ENCODE measurements at places on chromosomes 3 and 15.

- no peak for DNase-seq
These were observed 139.4 kb downstream of the RPLP1 start for GRCh38 chr15:69591905-69592508.

DNA sequence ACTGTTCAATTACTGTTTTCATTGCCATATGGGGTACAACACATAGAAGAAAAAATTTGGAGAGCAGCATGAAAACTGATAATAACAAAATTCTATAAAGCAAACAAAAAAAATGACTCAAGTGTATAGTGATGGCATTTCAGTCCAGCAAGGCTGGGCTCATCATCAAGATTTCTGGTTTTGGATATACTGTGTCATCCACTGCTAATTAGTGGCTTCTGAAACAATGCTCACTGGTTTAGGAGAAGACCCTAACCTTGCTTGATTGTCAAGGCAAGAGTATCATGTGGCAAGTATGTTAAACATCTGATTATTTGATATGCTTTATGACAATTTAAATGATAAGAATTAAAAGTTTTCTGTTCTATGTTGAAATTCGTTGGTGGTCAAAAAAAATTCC is 96.9 kb downstream of the RFX7 start:
- DNase-seq, result no peak

GRCh38 chr3:22208844-22209243 is 457.8 kb upstream of the ZNF385D start:
- DNase-seq, result no peak

GRCh38 chr15:81288616-81289015 is 35.3 kb downstream of the STARD5 start:
- no peak for DNase-seq

- no peak for DNase-seq
These were observed 7.4 kb downstream of the NDUFAF1 start for GRCh38 chr15:41394924-41395323.

- DNase-seq, result no peak
These were observed 134.8 kb upstream of the RGMA start for GRCh38 chr15:93223803-93224202.

DNA sequence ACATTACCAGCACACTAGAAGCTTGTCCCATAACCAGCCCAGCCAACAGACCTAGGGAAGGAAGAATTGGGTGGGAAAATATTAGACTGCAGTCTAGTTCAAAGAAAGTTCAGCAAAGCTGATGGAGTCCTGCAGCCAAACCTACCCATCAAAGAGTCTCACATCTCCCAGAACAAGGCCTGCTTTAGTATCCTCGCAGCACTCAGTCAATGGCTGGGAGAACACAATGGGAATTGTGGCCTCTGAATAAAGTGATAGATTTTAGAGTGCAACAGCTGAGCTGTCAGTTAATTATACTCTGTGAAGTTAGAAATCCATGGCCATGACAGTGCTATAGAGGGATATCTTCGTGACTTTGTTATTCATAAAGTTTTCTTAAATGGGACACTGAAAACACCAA is 207.2 kb upstream of the NAALADL2 start:
- DNase-seq, result no peak

- no peak for DNase-seq
These were observed 47.9 kb downstream of the QTRT2 start for GRCh38 chr3:114104414-114104813.

DNA sequence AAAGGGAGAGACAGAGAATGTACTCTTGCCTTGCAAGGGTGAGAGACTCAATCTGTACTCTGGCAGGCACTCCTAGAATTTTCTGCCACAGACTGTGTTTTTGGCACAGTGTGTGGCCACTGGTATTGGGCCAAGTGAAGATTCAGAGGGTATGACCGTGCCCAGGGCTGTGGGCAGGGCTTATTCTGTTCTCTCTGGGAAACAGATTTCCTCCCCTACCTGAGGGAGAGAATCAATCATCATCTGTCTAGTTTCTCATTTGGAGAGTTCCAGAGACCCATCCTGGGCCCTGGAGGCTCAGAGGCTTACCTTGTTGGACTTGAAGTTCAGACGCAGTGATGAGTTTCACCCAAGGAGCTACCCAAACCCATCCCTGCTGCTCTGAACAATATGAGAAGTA is 28.2 kb downstream of the CSTA start:
- no peak for DNase-seq

GRCh38 chr3:169278092-169278491 is 385.4 kb downstream of the MECOM start:
- DNase-seq, result no peak

- DNase-seq, result peak; percentile 94
These were observed 6.4 kb upstream of the C15orf39 start for GRCh38 chr15:75195122-75195765.

DNA sequence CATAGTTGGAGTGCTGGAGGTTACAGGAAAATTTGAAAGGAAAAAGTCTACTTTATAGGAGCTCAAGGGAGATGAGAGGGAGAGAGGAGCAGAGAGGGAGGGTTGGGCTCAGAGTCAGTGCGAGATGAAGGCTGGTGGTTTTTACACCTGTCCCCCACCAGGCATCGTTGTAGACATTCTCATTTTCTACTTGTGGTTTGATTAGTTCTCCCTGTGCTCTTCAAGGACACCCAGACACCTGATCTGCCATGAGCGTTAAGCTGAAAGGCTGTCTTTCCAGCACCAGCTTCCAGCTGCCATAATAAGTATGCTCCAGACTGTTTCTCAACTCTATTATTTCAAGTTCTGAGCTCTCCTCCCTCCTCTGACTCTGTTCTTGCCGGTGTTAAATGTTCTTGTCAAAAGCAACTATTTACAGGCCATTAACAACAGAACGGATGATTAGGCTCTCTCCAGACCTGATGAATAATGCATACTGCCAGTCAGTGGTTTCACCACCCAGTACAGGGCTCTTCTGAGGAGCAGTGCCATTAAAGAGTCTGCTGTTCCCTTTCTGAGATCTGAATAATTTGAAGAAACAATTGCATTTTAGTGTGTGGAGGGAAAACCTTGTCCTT is 514.6 kb upstream of the MCTP2 start:
- no peak for DNase-seq

DNA sequence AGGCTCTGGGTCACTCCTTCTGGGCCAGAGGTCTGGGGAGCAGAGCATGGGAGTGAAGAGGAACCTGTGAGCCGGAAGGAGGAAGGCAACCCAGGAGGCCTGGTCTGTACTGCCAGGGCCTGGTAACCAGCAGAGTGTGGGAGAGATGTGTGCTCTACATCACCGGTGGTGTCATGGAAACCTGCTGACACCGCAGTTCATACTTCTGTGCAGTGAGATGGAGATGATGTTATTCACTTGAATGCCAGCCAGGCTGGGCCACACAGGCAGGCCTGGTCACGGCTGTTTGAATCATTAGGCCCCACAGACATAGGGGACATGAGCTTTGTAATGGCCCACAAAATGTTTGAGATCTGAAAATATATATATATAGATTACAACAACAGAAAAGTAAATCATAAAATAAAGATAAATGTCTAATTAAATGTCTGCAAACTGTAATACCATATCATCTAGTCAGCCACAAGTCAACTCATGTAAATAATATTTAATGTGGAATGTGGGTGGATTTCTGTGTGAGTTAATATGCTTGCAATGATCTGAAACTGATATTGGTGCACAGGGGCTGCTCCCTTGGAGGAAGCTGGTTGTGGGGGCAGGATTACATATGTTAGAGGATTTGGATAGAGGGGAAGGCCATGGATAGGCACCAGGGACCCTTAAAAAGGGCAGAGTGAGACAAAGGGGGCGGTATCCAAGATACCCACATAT is 108.5 kb upstream of the PFN2 start:
- DNase-seq, result no peak

DNA sequence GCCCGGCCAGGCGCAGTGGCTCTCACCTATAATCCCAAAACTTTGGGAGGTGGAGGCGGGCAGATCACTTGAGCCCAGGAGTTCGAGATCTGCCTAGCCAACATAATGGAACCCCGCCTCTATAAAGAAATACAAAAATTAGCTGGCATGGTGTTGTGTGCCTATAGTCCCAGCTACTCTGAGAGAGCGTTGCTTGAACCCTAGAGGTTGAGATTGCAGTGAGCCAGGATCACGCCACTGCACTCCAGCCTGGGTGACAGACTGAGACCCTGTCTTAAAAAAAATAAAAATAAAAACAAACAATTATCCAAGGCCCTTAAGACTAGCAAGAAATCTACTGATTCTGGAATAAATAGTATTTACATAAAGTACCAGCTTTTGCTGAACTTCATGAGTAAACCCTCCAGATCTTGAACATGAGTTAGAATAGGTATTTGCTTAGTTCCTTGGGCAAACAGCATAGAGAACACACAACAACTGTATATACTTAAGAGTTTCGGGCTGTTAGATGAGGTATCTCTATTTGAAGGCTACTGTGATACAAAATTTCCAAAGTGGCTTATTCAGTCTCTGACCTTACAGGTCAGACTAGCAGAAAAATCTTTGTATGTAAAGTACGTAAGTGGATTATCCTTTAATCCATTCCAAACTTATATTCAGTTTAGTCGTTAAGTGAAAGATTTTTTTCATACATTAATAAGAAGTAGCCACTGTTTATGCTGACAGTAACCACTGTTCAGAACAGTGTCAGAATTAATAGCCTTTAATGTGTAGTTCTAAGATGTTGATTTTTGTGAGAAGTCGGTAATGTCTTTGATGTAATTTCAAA is 171.1 kb upstream of the CGNL1 start:
- DNase-seq, result no peak

GRCh38 chr3:71361334-71361890 is 222.1 kb downstream of the FOXP1 start:
- DNase-seq, result no peak

DNA sequence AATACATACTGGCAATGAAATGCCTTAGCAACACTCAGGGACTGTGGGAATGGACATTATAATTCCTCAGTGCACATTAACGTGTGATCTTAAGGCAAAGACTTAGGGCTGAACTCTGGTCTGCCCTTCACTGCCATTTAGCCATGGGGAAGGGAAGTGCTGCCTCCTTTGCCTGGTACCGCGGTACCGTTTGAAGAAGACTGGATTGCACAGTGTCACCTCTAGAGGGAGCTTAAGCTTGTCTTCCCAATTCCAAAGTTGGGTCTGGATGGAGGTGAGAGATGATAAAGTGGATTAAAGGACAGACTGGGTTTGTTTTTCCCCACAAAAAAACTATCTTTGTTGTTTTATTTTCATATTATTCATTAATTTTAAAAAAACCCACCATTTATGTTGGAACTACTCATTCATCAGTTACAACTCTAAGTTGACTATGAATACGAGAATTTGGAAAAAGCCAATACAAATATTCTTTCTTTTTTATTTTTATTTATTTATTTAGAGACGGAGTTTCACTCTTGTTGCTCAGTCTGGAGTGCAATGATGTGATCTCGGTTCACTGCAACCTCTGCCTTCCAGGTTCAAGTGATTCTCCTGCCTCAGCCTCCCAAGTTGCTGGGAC is 60.0 kb upstream of the SYN2 start:
- DNase-seq, result no peak

GRCh38 chr3:16455001-16455400 is 58.5 kb downstream of the RFTN1 start:
- no peak for DNase-seq

DNA sequence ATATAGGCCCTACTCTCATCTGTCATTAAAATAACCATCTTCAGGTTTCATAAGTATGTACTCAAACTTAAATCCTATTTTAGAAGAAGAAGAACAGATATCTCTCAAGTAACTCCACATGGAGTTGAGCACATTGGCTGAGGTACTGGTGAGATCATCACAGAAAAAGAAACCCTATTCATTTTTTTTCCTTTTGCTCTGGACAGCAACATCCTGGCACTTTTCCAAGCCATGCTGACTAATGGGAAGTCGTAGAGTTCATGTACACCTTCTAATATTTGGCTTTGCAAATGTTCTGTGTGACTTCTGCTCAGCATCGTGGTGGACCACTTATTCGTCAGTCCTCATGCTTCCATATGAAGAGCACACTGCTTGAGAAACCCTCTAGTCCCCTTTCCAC is 336.0 kb upstream of the KCNH8 start:
- no peak for DNase-seq

DNA sequence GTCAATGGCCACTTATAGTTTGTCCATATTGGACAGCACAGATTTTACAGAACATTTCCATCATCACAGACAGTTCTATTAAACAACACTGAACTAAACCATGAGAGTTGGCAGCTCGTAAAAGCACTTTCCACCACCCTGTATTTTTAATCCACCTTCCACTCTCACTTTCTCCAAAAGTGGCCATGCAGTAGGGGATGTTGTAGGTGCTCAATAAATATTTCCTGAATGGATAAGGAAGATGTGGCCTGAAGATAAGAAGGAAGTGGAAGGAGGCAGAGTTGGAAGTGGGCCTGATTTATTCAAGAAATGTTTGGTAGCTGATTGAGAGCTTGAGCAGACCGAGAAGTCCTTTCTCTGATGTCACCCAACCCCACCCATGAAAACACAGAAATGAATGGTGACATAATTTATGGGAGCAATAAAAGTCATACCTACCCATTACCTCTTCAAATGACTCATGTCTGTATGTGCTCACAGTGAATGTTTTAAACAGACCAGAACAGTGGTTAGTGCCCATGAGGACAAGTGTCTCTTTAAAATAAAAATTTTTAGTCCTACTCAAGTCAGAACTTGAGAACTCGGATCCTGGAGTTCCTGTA is 39.6 kb upstream of the CTNNB1 start:
- DNase-seq, result no peak

GRCh38 chr3:162138509-162138908 is 641.9 kb downstream of the OTOL1 start:
- DNase-seq, result no peak

DNA sequence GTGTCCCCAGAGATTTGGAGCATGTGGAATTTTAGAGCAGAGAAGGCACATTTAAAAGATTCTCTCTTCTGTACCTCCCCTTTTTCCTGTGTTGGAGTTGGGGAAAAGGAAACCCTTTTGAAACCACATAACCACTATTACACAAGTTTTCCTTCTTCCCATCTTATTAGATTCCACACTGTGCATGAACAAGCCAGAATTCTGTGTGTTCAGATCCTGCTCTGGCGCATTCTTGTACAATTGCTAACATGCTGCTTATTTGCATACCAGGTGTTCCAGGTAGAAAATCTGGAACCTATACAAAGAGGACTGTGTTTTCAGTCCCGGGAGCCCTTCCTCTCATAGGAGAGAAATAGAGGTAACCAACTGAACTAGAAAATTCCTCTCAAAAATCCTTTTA is 2.6 kb upstream of the CIB2 start:
- no peak for DNase-seq

DNA sequence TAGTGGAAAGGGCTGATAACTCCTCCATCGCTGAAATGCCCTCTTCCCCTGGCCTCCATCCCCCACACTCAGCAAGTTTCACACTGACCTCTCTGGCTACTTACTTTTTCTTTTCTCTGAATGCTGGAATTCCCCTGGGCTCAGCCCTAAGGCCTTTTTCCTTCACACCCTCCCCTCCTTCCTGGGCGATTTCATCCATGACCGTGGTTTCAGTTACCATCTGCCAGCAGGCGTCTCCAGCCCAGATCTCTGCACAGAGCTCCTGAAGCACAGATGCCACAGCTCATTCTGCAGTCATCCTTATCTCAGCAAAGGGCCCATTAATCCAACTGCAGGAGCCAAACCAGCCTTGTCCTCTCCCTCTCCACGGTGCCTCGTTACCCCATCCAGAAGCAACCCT is 114.0 kb downstream of the RFTN1 start:
- no peak for DNase-seq
